SK-N-MC (cell line): ENCODE measurements at places on chromosomes 1 and 21.

DNA sequence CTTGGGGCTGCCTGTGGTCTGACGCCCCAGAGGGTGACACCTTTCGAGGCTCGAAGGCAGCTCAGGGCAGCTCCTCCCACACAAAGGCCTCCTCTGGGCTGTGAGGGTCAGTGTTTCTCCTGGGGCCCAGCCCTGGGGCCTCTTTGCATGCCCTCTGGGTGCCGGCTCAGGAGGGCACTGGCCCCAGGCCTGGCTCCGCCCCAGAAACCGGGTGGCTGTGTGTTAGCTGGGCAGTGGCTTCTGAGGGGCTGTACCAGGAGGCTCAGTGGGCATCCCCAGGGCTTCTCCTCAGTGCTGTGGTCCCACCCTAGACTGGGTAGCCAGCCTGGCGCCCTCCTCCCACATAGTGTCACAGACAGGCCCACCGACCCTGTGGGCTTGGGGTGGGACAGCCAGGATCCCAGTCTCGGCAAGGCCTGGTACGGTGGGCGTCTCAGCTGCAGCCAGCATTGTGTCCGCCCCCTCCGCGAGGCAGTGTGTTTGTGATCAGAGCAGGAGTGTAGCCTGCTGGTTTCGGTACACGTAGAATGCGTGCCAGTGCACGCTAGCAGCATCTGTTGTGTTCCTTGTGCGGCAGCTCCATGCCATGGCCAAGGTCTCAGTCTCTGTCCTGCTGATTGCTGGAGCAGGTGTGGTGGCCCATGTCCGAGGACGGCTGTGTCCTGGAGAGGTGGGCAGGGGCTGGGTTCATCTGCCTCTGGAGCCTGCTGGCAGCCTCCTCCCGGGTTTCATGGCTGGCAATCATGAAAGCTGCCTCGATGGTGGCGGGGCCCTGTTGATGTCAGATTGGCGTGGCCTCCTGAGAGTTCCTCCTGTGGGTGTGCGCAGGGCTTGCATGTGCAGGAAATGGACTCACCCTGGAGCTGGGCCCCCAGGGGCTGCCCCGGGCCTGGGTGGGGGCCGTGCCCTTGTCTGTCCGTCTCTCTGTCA is 28.0 kb downstream of the RRP1 start:
- no peak for DNase-seq

- no peak for DNase-seq
These were observed 36.3 kb downstream of the PRDM16 start for GRCh38 chr1:3105167-3105863.

GRCh38 chr1:221979444-221980032 is 237.6 kb upstream of the DUSP10 start:
- no peak for DNase-seq

DNA sequence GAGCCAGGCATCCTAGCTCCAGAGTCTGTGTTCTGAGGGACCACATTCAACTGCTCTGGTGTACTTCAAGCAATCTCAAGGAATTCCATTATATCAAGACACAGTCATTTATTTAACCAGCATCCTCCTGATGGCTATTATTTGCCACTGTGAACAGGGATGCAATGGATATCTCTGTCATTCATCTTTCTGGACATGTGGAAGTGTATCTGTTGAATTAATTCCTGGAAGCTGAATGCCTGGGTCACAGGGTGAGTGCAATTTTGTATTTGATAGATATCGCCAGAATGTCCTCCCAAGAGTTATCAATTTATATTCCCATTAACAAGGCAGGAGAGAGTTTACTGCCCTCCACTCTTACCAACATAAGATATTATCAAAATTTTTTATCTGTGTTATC is 24.7 kb upstream of the LRP8 start:
- DNase-seq, result no peak

GRCh38 chr1:157671895-157672294 is 28.7 kb downstream of the FCRL3 start:
- no peak for DNase-seq

DNA sequence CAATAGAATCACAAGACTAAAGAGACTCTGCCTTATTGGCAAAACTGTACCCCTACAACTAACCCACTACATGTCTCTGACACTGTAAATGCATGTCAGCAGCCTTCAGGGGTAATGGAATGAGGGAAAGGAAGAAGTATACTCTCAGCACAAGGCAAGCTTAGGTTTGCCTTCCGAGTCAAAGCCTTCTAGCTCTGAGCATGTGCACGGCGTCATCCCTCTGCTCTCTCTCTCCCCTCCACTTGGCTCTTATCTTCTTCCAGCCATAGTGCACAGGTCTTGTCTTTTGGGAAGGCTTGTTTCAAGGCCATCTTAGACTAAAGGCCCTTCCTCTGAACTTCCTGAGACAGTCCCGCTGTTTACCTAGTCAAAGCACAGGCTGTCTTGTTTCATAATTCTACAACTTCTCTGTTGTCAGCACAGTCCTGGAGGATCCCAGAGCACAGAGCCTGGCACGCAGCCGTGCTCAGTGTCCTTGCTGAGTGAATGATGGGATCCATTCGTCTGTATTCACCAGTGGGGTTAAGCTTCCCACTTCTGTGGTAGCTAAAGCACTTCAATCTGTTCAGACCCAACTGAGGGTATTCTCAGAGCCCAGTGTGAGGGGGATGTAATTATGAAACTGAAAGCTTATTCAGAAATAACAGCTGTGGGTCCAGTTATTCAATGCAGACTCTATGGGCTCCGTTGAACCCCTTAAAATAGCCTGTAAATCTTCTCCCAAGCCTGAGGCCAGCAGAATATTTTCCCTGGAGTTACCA is 166.5 kb upstream of the PLD5 start:
- no peak for DNase-seq
